Foreskin fibroblast (primary cell): ENCODE measurements at places on chromosomes 4 and X.

DNA sequence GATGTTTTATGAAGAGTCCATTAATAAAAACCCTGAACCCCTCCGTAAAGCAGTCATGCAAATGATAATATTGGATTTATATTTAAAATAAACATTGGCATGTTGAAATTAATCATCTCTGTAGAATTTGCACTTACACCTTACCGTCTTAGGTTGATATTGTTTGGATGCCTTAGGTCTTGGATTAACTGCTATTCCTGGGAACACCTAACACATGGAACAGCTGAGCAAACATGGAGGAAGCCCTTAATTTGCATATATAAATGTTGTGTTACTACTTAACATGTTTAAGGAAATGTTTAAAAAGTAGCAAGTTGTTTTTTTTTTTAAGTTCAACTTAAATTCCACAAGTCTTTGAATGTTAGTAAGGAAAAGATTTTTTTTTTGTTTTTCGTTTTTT lies 62.5 kb downstream of the NSD2 start:
- no peak for DNase-seq

GRCh38 chr4:65738134-65738533 lies 67.8 kb upstream of the EPHA5 start:
- DNase-seq: no peak

DNA sequence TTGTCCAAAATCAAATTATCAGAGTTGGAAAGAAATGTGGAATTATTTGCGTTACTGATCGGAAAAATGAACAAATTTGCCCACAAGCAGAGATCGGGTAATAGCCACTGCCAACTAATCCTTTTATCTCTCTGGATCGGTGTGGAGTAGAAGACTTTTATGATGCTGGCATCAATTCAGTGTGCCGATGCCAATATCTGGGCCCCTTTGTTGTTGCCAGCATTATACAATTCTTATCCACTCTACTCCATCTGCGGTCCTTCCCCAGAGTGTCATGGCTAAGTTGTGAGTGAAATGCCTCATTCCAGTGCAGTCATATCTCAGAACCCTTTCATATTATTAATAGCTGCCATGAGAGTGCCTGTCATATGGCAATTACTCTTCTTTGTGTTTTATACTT lies 660.2 kb downstream of the ADGRL3 start:
- no peak for DNase-seq

DNA sequence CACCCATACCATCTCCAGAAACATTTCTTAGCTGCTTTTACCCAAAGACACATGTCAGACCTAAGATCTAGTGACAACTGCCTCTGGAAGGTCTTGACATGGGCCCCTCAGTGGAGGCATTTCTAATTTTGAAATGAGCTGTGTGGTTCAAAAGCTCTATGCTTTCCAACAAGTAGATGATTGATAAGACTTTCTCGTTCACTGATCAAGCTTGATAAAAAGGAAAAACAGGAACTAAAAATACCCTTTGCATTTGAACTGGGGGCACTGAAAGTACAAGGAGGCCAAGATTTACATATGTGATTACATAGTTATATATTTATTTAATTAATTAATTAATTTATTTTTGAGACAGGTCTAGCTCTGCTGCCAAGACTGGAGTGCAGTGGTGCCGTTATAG lies 61.3 kb upstream of the SCOC start:
- no peak for DNase-seq

GRCh38 chr4:186449954-186450353 lies 105.4 kb downstream of the MTNR1A start:
- DNase-seq: no peak
